ENCODE measurements at places on chromosomes 5 and 9.

DNA sequence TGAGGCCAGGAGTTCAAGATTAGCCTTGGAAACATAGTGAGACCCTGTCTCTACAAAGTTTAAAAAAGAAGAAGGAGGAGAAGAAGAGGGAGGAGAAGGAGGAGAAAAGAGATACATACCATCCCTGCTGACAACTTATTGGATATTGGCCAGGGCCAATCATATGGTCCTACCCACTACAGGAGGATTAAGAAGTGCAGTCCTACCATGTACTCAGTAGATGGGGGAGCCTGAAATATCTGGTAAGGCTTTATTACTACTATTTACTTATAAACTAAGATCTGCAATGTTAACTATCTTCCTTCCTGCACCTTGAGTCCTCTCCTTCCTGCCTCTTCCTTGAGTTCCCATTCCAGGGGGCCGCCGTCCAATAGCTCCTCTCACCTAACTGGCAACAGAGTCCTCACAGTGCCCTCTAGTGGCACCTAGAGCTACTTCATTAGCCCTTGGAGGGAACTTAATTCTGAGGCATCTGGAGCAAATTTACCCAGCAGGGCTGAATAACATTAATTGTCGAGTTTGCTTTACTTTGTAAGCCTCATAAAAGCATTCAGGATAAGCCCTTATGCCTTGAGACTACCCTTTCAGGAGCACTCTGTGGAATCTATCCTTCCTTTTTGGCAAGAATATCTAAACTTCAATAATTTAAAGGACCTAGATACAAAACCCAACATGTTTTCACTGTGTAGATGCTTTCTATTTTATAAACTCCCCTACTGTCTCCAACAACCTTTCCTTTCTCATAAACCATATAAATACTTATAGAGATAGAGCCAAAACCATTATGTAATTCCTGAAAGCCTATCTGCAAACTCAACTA lies 39.1 kb upstream of the RANBP6 start:
- peak; percentile 19 for DNase-seq

DNA sequence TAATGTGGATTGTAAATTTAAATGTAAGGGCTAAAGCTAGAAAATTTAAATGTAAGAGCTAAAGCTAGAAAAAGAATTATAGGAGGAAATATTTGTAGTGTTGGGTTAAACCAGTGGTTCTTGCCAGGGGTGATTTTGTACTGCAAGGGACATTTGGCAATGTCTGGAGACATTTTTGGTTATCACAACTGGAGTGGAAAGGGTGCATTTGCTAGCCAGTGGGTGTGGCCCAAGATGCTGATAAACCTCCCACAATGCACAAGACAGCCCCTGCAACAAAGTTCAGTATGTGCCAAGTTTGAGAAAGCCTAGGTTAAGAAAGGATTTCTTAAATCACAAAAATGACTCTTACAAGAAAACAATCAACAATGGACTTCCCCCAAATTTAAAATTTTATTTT lies 31.6 kb upstream of the ELL2 start:
- no peak for DNase-seq

GRCh38 chr9:80873861-80874260 lies 815.5 kb downstream of the TLE1 start:
- no peak for DNase-seq

- no peak for DNase-seq
These were observed 3.3 kb upstream of the ANXA2R start for GRCh38 chr5:43043400-43043756.

DNA sequence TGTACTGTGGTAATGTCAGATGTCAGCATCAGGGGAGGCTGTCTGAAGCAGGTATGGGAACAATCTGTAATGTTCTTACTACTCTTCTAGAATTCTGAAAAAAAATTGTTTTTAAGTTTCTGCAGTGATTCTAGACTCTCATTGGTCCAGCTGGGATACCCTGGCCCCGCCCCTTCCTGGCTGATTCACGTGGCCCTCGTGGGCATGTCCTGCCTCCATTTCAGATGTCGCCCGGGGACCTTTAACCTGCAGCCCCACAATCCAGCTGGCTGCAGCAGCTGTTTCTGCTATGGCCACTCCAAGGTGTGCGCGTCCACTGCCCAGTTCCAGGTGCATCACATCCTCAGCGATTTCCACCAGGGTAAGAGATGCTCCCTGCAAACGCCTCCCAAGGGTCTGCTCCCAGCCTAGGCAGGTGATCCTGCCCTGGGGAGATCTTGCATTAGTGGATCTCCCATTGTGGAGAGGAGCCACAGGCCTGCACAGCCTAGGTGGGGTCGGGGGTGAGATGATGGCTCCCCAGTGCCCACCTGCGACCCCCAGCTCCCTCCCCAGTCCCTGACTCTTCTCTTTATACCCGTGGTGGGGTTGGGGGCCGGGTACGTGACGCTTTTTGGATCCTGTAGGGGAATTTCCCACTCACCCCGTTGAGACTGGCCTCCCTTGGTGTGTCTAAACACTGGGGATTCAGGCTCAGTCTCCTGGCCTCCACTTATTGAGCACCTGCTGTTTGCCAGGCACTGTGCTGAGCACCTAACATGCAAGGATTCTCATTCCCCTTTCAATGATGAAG lies 36.5 kb downstream of the LAMC3 start:
- DNase-seq: no peak

- no peak for DNase-seq
These were observed 103.7 kb downstream of the ARL15 start for GRCh38 chr5:54206580-54207229.

GRCh38 chr9:128862401-128862851 lies 19.3 kb downstream of the KYAT1 start:
- DNase-seq: no peak

DNA sequence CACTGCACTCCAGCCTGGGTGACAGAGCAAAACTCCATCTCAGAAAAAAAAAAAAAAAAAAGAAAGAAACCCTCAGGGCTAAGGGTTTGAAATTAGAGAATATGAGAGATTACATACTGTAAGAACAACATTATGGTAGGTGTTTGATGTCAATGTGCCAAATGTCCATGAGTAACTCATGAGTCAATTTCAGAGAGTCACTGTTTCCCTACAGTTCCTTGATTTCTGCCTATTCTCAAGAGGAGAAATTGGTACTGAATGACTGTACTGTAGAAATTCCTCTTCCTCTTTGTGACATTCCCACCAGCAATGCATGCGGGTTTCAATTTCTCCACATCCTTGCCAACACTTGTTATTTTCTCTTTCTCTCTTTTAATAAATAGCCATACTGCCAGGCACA lies 35.2 kb downstream of the MARVELD2 start:
- peak; percentile 49 for DNase-seq

DNA sequence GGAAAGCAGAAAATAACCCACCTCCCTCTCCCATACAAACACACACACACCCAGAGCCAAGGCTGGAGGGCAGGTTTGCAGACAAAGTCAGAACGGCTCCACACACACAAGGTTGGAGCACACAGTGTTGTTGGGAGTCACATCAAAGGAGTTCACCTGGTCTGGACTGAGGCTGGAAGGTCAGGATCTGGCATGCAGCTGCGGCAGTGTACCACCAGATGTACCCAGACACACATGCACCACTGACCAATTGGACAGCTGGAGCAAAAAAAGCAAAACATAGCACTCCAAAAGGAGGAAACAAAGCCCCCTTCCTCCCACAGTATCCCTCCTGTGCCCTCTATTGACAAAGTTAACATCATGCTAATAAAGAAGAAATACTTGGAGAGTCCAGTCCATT lies 94.6 kb upstream of the KIF2A start:
- no peak for DNase-seq

- DNase-seq: no peak
These were observed 527 bp upstream of the SREK1 start for GRCh38 chr5:66143473-66144073.

DNA sequence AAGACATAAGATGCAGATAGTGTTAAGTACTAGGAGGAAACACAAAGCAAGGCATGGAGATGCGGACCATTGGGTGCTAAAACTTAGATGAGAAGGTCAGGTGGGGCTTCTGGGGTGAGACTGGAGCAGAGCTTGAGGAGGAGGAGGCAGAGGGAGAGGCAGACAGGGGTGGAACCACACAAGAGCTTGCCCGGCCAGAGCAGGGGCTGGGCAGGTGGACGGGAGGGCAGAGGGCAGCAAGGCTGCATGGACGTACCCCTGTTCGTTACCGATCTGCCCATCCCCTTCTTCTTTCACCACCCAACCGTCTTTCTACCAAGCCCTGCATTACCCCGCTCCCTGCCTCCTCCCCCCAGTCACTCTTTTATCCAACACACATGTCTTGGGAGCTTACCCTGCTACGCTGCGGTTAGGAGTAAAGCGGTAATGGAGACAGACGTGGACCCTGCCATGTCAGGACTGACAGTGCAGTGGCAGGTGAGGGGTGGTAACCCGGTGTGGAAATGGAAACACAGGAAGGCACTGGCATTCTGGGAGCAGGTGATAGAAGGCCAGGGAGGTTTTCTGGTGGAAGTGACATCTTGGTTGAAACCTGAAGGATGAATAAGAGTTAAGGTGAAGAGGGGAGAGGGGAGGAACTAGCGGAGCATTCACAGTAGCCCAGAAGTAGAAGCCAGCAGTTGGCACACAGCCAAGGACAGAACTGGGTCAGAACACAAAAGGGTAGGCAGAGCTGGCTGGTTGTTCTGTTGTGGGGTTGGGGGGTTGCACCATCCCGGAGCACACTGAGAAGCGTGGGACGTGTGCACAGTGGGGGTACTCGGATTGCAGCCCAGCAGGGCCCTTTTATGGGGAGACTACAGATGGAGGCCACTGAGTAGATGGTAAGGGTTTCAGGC lies 167.2 kb downstream of the CACNA1B start:
- DNase-seq: no peak

- DNase-seq: no peak
These were observed 484 bp downstream of the GFM2 start for GRCh38 chr5:74766418-74766848.

- no peak for DNase-seq
These were observed 96.7 kb upstream of the CLINT1 start for GRCh38 chr5:157955541-157956172.

- no peak for DNase-seq
These were observed 24.2 kb downstream of the XRCC4 start for GRCh38 chr5:83101514-83101913.

- DNase-seq: no peak
These were observed 37.4 kb downstream of the GLT6D1 start for GRCh38 chr9:135601988-135602387.

DNA sequence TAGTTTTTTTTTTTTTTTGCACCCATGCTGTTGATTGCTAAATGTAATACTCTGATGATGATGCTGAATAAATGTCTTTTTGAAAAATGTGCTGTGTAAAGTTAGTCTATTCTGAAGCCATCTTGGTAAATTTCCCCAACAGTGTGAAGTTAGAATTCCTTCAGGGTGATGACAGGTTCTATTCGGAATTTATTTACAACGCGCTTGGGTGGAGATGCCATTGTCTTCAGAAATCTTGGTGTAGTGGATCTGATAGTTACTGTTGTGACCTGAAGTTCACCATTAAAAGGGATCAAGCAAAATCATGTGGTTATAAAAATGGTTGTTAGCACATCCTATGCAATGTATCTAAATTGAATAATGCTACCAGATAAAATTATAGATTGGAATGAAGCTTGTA lies 36.3 kb upstream of the DMRT1 start:
- no peak for DNase-seq

DNA sequence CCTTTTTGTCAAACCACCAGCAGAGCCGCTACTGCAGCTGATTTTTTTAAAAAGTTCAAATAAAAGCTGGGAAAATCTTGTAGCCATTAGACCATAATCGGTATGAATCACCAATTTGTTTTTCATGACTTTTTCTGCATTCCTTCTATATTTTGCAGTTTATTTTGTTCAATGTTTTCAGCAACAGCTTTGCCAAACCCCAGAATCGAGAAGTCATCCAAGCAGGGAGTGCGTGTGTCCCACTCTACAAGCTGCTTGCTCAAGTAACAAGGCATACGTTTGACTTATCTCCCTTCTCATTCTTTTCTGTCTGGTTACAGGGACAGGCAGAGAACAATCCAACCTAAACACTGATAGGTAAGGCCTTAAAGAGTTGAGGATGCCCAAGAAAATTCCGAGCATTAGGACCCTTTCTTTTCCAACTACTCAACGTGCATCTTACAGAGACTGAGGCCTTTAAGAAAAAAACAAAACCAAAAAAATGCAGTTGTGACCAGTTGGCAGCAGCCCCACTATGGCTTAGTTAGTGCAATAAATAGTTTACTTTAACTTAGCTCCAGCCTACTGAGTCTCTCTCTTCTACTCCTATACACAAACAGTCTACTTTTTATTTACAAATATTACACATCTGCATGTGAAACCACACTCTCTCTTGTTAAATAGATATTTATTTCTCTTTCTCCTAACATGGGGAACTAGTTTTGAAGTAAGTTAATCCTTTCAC lies 134.7 kb upstream of the SLIT3 start:
- no peak for DNase-seq
